ENCODE measurements at places on chromosomes 2 and 18. TPM values are rescaled to one million over a fixed set of nuclear protein-coding genes. Genes with fewer than 3 reads are reported as not detected.

The MROH2A gene
- total RNA-seq, result 2.9 TPM

The SLC14A1 gene
- total RNA-seq, result not detected

The ACMSD gene
- total RNA-seq, result not detected

The VWA3B gene
- not detected for total RNA-seq

The PAIP2B gene
- total RNA-seq, result 6.1 TPM

The ORC2 gene
- total RNA-seq, result 34.0 TPM

The FBXO15 gene
- total RNA-seq, result 2.2 TPM

The AGXT gene
- not detected for total RNA-seq

The SLC5A7 gene
- not detected for total RNA-seq

The LOXHD1 gene
- not detected for total RNA-seq

The SERPINB11 gene
- total RNA-seq, result not detected

The NEB gene
- total RNA-seq, result not detected

The GALR1 gene
- not detected for total RNA-seq

The OTOF gene
- not detected for total RNA-seq

The SS18 gene
- total RNA-seq, result 52.2 TPM

The SLC25A52 gene
- not detected for total RNA-seq

The SERPINB10 gene
- not detected for total RNA-seq

The ANKRD44 gene
- 3.4 TPM for total RNA-seq

The ABCB11 gene
- total RNA-seq, result not detected

The ITPRIPL1 gene
- total RNA-seq, result not detected

The COL5A2 gene
- total RNA-seq, result 0.55 TPM

The GATA6 gene
- 12.3 TPM for total RNA-seq

The COLEC11 gene
- total RNA-seq, result 2.4 TPM

The UGT1A6 gene
- 549 TPM for total RNA-seq

The NCKAP5 gene
- total RNA-seq, result not detected

The DAPL1 gene
- total RNA-seq, result not detected

The PROKR1 gene
- not detected for total RNA-seq

The PSMA8 gene
- total RNA-seq, result not detected

The CROCC2 gene
- total RNA-seq, result not detected
